ENCODE measurements at places on chromosomes 5 and 9. TPM values are rescaled to one million over a fixed set of nuclear protein-coding genes. Genes with fewer than 3 reads are reported as not detected.

GRCh38 chr5:92599217-92599810 is 981.7 kb downstream of the NR2F1-AS1 start:
- DNase-seq: no peak

GRCh38 chr5:141508798-141509611 is 20.1 kb downstream of the PCDHGC5 start:
- DNase-seq: no peak

GRCh38 chr9:35211854-35212253 is 50.0 kb downstream of the UNC13B start:
- DNase-seq: no peak

DNA sequence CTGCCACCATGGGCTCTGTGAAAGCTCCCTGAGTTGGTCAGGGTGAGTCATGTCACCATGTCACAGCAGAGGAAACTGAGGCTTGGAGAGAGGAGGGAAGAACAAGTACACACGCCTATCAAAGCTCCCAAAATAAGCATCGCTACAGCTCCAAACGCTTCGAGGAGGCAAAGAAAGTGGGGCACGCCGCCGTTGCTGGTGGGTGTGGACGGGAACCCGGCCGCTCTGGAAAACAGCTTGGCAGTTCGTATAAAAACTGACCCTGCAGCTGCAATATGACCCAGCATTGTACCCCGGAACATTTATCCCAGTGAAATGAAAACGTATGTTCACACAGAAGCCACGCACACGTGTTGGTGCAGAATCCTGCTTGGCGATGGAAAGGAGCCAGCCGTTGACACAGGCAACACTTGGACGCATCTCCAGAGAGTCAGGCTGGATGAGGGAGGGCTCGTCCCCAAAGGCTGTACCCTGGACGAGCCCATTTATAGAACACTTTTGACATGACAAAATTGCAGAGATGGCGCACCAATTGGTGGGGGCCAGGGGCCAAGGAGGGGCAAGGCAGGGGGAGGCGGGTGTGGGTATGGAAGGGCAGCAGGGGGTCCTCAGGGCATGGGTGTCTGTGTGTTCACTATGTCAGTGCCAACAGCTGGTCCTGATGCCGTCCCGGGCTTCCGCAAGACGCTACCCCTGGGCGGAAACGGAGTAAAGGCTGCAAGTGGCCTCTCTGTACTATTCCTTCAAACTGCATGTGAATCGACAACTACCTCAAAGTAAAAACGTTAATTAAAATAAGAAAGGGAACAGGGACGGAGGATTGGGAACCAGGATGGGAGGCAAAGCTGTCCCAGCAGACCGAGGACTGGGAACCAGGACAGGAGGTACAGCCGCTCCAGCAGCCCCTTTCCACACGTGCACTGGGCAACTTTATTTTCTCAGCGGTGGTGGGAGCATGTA is 173.0 kb downstream of the OLFM1 start:
- no peak for DNase-seq

GRCh38 chr9:89538871-89539270 is 41.0 kb upstream of the SEMA4D start:
- DNase-seq: no peak

DNA sequence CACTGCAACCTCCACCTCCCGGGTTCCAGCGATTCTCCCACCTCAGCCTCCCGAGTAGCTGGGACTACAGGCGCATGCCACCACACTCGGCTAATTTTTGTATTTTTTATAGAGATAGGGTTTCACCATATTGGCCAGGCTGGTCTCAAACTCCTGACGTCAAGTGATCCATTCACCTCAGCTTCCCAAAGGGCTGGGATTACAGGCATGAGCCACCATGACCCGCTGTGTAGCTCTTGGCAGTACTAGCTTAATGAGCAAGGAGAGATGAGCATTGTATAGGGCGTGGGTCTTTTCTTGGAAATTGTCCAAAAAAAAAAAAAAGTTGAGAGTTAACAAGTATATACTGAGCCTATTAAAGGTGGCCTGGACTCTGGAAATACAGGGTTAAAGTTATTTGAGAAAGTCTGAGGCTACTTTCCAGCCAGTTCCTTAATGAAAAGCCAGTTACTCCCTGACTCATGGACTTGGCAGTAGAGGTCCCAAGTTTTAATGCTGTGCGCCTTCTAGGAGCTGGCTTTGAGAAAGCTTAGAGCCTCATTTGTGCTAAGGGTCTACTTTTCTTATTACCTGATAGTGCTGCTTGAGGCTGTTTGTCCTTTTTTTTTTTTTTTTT is 4.2 kb upstream of the FGF18 start:
- DNase-seq: no peak

GRCh38 chr5:54956922-54957321 is 28.5 kb downstream of the ESM1 start:
- no peak for DNase-seq

DNA sequence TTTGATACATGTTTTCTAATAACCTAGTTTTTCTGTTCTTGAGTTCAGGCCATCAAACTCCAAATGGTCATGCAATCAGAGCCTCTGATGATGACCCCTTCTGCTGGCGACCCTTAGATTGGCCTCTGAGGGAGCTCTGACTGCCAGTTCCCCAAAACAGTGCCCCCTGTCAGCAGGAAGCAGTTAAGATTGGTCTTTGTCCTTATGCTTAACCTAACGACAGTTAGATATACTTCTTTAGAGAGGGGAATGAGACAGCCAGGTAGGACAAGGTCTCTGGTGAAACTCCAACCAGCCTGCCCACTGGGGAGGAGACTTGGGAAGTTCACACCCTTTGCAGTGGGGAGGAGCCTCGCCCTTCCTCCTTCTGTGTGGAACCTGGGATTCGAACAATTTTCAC is 390.4 kb upstream of the KIF2A start:
- no peak for DNase-seq

GRCh38 chr9:89811356-89811755 is 206.5 kb downstream of the GADD45G start:
- DNase-seq: no peak

- DNase-seq: no peak
Observed at GRCh38 chr5:119418606-119419100, 33.6 kb upstream of the HSD17B4 start.

- DNase-seq: no peak
Observed at GRCh38 chr5:21574961-21575360, 1278.2 kb downstream of the CDH12 start.

GRCh38 chr5:61320860-61321259 is 11.2 kb upstream of the ZSWIM6 start:
- no peak for DNase-seq

DNA sequence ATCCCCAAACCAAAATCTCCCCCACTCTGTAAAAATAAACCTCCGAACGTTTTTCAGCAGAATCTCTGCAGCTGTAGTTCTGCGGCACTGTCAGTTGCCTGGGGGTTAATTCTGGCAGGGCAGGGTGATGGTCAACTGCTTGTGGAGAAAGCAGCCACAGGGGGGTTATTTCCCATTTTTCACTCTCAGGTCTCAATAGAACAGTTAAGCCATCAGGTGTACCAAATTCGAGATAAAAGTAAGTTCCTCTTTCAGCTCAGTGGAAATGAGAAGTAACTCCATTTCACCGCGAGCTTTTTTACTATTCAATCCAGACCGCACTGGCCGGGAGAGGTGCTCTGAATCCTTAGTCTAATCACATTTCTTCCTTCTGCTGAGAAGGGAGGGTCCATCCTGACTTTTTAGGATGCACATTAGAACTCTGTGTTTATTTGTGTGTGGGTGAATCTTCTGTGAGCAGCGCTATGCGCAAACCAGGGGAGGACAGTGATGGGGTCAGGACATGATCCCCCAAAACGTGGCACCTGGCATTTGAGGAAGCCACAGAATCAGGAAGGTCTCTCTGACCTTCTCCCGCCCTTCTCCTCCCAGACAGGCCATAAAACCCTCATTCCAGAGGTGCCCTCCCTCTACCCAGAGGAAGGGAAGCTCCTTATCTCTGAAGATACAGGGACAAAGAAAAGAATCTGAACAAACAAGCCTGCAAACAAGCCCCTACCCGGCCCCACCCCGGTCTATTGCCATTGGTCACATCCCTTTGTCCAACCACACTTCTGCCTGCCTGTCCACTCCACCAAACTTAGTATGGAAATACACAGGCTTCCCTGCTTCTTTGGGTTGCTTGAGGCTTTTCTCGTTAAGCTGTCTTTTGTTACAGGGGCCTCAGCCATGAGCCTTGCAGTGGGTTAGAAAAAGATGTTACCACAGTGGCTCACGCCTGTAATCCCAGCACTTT is 229.0 kb downstream of the ROR2 start:
- no peak for DNase-seq

- no peak for DNase-seq
Observed at GRCh38 chr5:142830241-142831008, 60.2 kb downstream of the ARHGAP26 start.

DNA sequence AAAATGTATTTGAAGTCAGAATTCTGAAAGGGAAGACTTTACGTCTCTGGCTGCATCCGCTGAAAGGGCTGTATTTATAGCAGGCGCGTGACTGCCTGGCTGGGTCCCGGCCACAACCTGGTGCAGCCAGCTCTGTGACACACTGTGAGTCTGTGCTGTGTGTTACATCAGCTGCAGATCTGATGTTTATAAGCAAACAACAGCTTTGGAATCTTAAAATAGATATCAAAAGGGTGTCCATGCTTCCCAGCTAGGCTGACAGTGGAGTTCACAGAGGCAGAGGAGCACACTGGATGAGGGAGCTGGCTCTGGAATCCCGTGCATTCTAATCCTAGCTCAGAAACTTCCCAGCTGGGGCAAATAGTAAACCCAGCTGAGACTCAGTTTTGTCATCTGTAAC is 433.4 kb upstream of the BRINP1 start:
- no peak for DNase-seq

- no peak for DNase-seq
Observed at GRCh38 chr5:78273436-78273835, 21.1 kb downstream of the AP3B1 start.

GRCh38 chr9:7367726-7368125 is 431.9 kb downstream of the DMAC1 start:
- DNase-seq: no peak

DNA sequence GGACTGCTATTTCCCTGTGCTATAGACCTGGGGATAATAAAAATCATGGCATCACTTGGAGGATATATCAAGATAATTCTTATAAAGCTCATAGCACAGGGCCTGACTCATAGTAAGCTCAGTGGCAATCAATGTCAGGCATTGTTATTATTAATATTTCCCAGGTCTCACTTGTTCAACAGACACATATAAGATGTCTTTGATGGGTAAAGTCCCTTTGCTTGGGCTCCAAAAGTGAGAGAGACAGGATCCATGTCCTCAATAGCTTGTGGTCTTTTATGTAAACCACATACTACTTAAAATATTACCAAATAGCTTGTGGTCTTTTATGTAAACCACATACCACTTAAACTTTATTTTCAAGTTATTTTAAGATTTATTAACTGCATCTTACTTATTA is 11.2 kb downstream of the SH3RF2 start:
- DNase-seq: no peak

GRCh38 chr5:148607406-148607805 is 46.9 kb downstream of the HTR4 start:
- DNase-seq: no peak

DNA sequence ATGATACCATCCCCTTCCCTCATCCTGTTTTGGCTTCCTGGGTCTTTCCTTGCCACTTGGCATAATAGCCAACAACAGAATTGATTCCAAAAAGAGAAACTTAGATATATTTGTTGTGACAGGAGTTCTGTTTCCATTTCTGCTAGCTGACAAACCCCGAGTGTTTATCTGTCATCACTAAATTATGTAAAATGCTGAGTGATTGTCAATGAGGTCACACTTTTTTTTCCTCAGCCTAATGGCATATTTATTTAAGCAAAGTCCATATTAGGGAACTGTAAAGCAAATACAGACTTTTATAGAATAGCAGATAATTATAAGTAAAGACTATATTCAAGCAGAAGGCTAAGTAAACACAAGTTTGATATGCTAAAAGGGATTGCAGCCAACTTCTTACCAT is 64.0 kb downstream of the RGS7BP start:
- no peak for DNase-seq

DNA sequence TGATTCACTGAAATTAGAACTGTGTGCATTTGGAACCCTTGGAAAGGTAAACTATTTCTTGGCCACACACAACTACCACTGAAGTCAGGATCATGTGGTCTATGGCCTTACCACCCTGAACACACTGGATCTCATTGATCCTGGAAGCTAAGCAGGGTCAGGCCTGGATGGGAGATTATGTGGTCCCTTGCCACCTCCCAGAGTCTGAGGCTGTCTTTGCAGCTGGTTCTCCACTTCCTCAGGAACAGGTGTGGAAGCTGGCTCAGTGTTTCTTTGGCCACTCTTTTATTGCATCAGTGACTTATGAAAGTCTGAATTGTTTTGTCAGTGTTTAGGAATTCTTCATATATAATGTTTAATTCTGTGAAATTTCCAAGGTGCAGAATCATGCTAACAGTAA is 89.2 kb downstream of the TEK start:
- no peak for DNase-seq

DNA sequence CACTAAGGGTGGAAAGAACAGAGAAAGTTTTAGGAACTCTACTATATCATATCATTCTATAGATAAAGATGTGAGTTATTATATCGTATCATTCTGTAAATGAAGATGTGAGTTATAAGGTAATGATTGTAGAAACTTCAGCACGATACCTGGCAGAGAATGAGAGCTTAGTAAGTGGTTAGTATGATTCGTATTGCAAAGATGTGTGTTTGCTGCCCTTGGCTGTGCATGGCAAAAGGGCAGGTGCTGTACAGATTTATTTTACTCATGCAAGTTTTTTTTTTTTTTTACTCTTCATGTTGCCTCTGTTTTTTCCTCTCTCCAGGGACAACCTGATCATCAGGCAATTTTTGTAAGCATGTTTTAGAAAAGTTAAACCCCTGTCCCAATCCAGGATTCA is 83.3 kb downstream of the EGFLAM start:
- DNase-seq: no peak

- no peak for DNase-seq
Observed at GRCh38 chr5:143564417-143564816, 160.9 kb upstream of the NR3C1 start.

DNA sequence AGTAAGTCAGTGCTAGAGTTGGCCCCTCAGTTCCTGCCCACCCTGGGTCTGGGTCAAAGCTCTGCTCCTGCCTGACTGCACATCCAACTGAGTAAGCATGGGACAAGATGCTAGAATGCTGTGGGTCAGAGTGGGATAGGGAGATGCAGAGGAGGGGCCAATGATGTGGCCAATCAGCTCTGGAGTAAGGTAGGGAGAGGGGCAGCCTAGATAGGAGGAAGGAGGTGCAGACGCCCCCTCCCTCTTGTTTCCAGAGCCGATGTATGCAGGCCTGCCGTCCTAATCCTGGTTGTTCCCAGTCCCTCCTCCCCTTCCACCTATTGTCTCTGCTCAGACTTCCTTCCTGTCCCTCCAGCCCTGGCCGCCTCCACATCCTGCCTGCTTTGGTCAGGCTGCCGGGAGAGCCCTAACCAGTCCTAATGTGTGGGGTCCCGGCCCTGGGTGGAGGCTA is 1.3 kb downstream of the ARAP3 start:
- DNase-seq: no peak

GRCh38 chr9:128809036-128809599 is 9.2 kb upstream of the ENDOG start:
- DNase-seq: no peak

- no peak for DNase-seq
Observed at GRCh38 chr5:131786036-131786435, 10.8 kb downstream of the FNIP1 start.

The ARAP3 gene
- polyA plus RNA-seq: 2.4 TPM

The BHMT2 gene
- not detected for polyA plus RNA-seq

The BRINP1 gene
- polyA plus RNA-seq: 0.52 TPM

The PAPPA gene
- polyA plus RNA-seq: 2.6 TPM

The ZNF169 gene
- 3.7 TPM for polyA plus RNA-seq

The NNT gene
- polyA plus RNA-seq: 23.3 TPM

The RNF130 gene
- 15.1 TPM for polyA plus RNA-seq

The SMIM33 gene
- polyA plus RNA-seq: not detected

The PCDHB9 gene
- polyA plus RNA-seq: 0.01 TPM

The GARIN3 gene
- polyA plus RNA-seq: not detected

The RNF208 gene
- not detected for polyA plus RNA-seq

The ZNF483 gene
- 0.46 TPM for polyA plus RNA-seq

The SLC45A2 gene
- polyA plus RNA-seq: not detected

All from keratinocyte (primary cell).